ENCODE measurements at places on chromosomes 13 and 19.

GRCh38 chr19:10474962-10475451 lies 28.1 kb downstream of the KEAP1 start:
- no peak for DNase-seq

GRCh38 chr13:30918662-30919405 lies 12.8 kb downstream of the MEDAG start:
- DNase-seq: peak; percentile 53

DNA sequence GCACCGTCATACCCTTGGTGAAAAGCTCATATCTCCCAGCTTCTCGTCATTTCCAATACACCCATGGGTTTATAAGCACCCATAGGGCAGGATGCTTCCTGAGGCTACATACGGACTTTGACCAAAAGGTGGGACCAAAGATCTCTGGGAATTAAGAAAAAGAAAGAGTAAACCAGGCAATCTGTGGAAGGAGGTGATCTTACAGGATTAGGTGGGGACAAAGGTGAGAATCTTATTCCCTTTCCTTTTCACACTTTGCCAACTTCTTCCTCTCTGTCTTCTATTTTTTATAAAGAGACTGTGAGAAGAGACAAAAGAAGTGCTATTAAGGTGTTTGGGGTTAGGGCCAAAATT lies 172.0 kb downstream of the DLEU7 start:
- DNase-seq: no peak

DNA sequence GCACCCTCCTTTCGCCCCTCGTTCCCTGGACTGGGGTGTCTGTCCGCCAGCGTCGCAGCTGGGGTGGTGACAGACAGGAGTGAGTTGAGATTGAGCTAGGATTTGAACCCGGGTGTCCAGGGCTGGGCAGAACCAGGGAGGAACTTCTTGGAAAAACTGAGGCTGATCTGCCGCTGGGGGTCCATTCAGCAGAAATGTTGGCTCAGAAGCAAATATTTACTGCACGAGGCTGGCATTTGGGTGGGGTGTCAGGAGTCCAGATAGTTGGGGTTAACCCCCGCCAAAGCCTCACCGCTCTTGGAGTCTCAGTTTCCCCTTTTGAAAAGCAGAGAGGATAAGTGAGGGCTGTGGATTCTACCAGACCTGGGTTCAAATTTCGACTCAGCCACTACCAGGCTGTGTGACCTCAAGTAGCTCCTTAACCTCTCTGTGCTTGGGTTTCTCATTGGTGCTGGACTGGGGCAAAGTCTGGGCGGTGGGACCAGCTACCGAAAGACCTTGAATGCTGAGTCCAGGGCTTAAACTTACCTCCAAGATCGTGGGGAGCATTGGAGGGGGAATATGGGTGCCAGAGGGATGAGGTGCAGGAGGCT lies 20.9 kb downstream of the MAST3 start:
- DNase-seq: no peak

DNA sequence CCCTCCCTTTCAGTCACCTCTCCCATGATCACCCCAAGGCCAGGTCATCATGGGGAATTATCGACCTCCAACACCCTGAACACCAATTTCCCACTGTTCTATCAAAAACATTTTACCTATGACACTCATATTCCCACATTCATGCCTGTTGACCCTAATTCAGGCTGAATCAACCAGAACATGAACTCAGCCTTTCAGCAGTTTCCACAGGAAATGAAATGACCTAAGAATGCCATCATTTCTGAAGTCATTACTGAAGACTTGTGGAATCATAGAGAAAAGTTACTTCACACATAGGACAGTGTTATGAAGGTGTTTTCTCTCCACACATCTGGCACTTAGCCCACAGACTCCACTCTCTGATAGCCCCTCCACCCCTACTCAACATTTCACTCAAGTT lies 29.9 kb upstream of the FAM124A start:
- no peak for DNase-seq

DNA sequence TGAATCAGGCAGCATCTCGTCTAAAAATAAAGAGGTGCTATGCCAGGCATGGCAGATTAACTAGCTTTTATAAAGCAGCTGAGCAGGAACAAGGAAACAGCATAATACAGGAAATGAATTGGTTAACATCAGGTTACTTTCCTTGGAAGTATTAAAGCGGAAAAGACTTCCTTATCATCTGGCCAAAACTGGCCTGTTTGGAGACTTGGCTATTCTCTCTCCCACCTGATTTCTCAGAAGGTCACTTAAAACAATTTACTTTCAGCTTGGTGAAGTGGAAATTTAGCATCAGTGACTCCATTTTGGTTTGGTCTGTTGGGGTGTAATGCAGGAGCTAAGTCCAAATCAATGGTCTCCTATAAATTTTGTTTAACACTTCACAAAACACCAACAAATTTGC lies 191.6 kb downstream of the NUFIP1 start:
- no peak for DNase-seq

- peak; percentile 56 for DNase-seq
These were observed 6.2 kb downstream of the ZC3H4 start for GRCh38 chr19:47107202-47107952.

GRCh38 chr13:43127103-43127798 lies 103.9 kb downstream of the DNAJC15 start:
- no peak for DNase-seq

GRCh38 chr19:4066682-4067395 lies at the start of gene ZBTB7A:
Gene ZBTB7A, minus strand, starts transcription at chr19:4066899. Its CDS starts 11,667 bp downstream, at chr19:4055232.
- DNase-seq: peak; percentile 74

DNA sequence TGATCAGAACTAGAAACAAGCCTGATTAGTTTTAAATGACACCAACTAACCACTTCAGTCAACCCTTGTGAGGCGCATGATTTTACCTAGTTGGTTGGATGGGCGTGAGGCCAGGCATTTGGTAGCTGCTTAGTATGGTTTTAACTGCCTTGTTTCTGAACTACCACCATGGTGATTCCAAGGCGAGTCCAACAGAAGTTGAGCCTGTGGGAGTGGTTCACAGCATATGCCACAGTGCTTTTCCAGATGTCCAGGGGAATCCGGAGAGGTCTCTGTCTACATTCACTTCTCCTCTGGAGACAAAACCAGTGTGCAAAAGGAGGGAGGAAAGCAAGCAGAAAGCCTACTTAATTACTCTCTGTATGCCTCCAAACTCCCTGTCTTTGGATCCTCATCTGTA lies 524.1 kb downstream of the GPC6 start:
- no peak for DNase-seq

DNA sequence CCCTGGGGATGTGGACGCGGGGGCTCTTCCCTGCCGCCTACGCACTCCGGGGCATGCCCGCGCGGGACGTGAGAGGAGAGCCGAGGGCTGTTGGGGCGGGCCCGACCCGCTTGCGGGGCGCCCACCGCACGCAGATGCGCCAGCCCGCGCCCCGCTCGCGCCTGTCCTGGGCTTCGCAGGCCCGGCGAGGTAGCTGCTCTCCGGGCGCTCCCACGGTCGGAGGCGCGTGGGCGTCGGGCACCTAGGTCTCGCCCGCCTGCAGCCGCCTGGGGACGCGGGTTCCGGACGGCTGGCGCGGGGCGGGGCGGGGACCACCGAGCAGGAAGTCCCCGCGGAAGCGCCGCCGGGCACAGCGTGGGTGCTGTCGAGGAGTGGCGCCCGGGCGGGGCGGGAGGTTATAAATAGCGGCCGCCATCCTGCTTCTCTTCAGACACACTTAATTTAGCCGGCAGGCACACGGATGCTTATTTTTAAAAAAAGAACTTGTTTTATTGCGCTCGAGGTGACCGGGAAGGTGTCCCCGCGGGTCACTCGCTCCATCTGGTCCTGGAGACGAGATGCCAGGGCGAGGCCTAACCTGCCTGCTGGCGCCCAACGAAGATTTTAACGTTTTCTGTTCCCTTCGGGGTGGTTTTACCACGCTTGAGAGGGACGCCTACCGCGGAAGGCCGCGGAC lies 561 bp upstream of the GJA3 start:
- DNase-seq: no peak

DNA sequence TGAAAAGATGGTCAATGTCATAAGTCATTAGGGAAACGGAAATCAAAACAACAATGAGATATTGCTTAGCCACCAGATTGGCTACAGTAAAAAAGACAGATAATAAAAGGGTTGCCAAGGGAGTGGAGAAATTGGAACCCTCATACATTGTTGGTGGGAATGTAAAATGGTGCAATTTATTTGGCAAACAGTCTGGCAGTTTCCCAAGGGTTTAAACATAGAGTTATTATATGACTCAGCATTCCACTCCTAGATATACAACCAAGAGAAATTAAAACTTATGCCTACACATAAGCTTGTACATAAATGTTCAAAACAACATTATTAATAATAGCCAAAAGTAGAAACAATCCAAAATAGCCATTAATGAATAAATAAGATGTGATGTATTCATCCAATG lies 9.9 kb upstream of the ZNF227 start:
- DNase-seq: peak; percentile 39

DNA sequence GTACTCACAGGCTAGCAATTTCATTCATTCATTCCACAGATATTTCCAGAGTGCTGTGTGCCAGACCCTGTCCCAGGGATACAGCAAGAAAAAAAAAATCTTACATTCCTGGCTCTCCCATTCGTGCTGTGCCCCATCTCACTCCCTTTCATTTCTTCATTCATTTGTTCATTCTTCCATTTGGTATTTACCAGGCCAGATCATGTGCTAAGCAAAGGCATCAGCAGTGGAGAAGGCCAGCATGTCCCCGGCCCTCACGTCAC lies 2.3 kb downstream of the MAP3K10 start:
- DNase-seq: no peak

- DNase-seq: peak; percentile 59
These were observed 35.2 kb upstream of the WDFY2 start for GRCh38 chr13:51549050-51549449.

- no peak for DNase-seq
These were observed 342.6 kb downstream of the ITGBL1 start for GRCh38 chr13:101795025-101795424.

DNA sequence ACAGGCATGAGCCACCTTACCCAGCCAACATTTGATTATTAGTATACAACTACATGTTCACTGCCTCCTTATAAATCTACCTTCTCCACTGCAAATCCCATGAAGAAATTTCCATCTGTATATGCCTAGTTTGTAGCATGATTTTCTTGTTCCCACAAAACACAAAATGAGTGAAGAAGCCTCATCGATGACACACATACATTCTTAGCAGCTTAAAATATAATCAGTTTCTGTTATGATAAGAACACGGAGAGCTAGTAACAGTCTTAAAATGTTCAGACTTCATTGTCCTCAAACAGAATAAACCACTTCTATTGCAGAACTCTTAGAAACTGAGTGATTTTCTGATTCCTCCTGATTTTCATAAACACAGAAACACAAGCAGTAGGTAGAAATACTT lies 740.5 kb downstream of the PCDH9 start:
- DNase-seq: no peak

- peak; percentile 16 for DNase-seq
These were observed 2.5 kb downstream of the PCDH8 start for GRCh38 chr13:52845766-52846566.

DNA sequence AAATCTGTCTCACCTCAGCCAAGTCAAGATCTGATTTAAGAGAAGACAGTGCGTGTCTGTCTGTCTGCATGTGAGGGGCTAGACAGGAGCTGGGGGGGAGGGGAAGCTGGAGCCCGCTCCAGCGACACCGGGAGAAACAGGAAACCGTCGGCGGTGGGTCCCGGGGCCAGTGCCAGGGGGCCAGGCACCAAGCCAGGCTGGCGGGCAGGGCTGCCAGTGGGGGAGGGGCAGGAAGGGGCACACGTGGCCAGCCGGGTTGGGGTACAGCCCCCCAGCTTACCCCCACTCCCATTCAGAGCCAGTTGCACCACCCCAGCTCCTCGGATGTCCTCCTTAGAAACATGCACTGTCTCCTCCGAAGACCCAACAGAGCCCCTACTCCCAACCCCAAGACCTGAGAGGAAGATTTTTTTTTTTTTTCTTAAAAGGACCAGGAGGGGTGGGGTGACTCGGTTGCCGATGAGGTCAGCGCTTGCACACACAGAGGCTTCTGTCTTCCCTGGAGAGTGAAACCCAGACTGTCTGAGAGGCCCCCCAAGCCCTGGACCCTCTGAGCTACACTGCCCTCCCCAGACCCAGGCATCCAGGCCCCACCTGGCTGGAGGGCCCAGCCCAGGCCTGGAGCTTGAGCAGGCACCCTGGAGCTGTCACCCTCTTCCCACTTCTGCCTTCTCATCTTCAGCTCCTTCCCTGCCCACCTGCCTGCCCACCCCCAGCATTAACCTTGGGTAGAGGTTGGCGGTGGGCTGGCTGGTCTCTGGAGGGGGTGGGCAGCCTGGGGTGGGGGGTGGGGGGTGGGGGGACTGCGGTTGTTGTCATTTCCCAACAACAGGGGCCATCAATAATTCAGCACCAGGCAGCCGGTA lies 4.0 kb downstream of the ERF start:
- peak; percentile 39 for DNase-seq

DNA sequence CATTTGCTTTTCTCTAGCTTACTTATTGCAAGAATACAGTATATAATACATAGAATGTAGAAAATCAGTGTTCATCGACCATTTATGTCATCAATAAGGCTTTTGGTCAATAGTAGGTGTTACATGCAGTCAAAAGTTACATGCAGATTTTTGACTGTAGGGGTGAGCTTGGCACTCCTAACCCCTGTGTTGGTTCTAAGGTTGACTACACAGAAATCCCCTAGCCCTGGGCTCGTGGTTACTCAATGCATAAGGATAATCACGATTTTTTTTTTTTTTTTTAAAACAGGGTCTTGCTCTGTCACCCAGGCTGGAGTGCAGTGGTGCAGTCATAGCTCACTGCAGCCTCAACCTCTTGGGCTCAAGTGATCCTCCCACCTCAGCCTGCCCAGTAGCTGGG lies 4.0 kb upstream of the NWD1 start:
- DNase-seq: no peak

DNA sequence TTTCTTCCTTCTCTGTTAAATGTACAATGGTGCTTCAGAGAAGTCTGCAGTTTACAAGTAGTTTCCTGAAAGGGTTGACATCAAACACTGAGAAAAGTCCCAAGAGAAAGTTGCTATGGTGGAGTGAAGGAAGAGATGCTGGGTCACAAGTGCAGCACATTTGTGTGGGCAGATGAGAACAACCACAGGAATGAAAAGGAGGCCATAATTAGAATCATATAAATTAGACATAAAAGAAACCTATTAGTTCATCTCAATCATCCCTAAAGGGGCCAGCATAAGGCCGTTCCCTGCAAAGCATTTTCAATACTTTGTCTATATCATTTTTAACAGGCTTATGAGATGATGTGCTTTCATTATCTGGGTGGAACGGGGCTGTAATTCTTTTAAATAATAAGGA lies 359.2 kb downstream of the IRS2 start:
- no peak for DNase-seq
